Right ventricle myocardium superior (tissue), 1 donor: ENCODE measurements at places on chromosomes 5 and 9. TPM values are rescaled to one million over a fixed set of nuclear protein-coding genes. Genes with fewer than 3 reads are reported as not detected.

- DNase-seq, result no peak
Observed at GRCh38 chr9:74672237-74672636, 175.1 kb downstream of the RORB start.

- peak; percentile 78 for DNase-seq
Observed at GRCh38 chr5:67693956-67694809, 497.6 kb upstream of the CD180 start.

ZNF367 gene
- total RNA-seq, result 4.3 TPM

DNA sequence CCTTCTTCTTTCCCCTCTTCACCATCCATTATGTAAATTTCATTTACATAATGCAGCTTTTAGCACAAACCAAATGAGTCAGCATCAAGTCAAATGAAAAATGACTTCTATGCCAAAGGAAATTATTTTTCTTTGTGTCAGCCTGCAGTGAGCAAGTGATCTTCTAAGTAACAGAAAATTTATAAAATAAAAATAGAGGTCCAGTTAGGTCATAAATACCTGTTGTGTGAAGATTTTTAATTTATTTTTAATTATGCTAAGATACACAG, 16.7 kb upstream of the THG1L start:
- DNase-seq, result no peak

GRCh38 chr5:124620743-124621142, 125.7 kb downstream of the ZNF608 start:
- DNase-seq, result no peak

DNA sequence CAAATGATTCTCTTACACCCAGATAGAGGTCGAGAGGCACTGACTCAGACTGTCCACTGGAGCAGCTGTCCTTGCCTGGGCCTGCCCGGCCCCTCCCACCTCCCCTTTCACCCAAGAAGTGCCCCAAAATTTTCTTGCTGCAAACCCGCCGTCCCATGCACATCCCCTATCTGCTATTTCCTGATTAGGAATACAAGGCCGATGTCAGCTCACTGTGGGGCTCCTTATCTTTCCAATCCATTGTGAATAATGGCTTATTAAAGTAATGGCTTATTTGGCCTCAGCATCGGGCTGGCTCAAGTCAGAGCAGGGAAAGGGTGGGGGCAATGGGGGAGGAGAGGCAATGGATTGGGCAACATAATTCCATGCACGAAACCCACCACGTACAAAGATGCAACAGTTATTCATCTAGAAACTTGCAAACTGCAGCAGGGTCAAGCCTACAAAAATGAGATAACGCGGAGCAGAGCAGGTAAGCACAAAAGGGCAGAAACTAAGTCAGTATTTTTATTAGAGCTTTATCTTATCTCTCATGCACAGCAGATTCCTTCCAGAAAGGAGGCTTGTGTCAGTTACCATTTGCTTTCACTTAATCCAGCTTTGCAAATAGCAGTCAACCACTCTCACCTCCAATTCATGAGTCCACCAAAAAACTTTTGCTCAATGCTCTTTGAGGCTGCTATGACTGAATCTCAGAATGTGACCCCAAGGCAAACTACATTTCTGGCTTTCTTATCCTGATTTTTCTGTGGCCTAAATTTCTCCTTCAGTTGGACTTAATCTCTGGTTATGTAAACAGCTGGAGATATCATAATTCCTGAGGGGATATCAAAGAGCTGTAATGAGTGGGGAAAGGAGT, 138.2 kb upstream of the OSMR start:
- DNase-seq, result no peak

- no peak for DNase-seq
Observed at GRCh38 chr9:134626571-134627416, 14.8 kb upstream of the COL5A1 start.

DNA sequence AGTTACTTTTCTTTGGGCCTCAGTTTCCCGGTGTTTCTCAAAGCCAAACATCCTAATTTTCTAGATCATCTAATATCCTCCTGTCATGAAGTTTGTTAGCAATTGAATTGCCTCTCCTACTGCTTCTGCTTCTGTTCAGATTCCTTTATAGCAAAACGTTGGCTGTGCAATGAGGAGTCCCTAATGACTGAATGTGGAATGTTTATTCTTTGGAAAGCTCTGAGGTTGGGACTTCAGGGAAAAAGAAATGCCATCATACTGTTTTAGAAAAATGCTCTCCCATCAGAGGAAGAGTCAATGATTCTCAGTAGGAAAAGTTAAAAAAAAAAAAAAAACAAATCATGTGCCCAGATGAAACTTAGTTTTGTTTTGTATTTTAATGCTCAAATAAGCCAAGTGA, 268.7 kb upstream of the PAPPA start:
- no peak for DNase-seq

GRCh38 chr9:121562301-121562700, 62.7 kb upstream of the GGTA1 start:
- DNase-seq, result no peak

- peak; percentile 95 for DNase-seq
Observed at GRCh38 chr5:95730730-95731570, at the start of gene RHOBTB3. TSS of gene RHOBTB3 (plus strand) at chr5:95731336. CDS start at chr5:95731683, 347 bp downstream.
